ENCODE measurements at places on chromosomes 7 and 10.

DNA sequence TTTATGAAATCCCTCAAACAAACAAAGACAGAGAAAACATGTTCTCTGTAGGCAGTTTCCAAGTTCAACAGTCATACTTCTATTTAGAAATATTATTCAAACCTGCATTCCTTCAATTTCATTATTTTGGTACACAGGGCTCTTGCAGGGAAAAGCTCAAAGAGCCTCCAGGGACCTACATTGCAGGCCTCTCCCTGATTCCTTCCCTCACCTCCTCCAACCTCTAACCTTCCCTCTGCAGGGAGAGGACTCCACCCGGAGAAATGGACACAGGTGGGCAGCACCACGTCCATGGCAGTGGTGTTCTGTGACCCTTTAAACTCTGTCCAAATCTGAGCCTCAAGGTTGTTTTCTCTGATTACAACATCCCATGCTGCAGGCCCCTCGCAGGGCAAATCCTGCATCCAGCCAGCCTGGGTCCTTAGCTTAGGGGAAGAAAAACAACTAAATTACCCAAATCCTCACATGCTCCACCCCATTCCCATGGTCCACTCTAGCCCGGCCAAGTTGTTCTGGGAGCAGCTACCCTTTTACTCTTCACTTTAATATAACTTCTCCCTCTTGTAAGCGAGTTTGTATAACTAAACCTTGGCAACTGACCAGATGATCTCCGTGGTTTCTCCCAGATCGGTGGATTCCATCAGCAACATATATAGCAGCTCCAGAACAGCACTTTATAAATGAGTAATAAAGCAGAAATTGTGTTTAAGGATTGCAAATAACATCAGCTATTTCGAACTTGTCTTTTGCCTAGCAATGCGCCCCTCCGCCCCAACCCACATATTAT lies 129.8 kb downstream of the CUBN start:
- H3K4me1 ChIP-seq, result peaks cover 10% of the 10 kb centered on the region
- no peaks in the 10 kb centered on the region for H3K27me3 ChIP-seq

DNA sequence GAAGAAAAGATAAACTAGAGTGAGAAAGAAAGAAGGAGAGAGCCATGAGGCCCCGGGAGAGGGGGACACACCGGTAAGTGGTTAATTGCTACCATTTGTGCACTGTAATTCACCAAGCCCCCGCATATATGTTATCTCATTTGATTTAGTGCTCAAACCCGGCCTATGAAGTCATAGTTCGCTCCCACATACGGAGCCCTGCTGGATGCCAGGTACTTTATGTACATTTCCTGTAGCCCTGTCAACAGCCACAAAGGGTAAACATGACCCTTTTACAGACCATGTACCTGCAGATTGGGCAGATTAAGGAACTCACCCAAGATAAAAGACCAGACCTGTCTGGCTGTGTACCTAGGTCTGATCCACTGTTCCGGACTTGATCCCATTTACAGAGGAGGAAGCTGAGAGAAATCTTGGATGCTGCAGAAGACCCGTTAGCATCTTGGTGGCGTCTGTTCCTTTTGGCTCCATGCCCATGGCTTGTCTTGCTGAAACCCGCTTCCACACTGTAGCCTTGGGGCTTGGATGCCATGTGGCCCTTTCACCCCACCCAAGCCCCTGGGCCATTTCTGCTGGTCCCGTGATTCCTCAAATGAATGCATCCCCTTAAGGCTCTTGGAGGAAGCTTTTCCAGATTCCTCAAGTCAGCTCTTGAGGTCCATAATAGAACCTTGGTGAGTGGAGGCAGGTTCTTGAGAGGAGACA lies 32.3 kb downstream of the FAM241B start:
- no peaks in the 10 kb centered on the region for H3K36me3 ChIP-seq
- no peaks in the 10 kb centered on the region for H3K27me3 ChIP-seq

DNA sequence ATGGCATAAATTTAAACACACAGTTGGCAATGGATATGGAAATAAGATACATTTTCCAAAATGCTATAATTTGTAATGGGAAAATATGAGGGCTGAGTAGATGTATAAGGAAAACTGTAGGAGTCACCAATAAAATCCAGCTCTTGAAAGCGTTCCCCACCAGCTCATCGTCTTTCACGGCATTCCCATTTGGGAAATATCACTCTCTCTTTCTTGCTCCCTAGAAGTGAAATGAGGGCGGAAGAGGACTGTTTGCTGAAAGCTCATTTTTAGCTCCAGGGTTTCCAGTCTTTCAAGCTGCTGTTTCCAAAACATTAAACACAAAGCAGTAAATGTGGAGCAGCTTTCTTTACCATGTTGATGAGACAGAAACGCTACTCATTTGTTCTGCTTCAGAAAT lies 104.6 kb upstream of the SFMBT2 start:
- H3K27ac ChIP-seq, result no peak overlapping the region
- peaks cover 2% of the 10 kb centered on the region for H3K4me1 ChIP-seq

- no peak overlapping the region for H3K27ac ChIP-seq
- no peak overlapping the region for H3K4me3 ChIP-seq
- H3K36me3 ChIP-seq, result no peaks in the 10 kb centered on the region
- no peaks in the 10 kb centered on the region for H3K4me1 ChIP-seq
- H3K27me3 ChIP-seq, result no peaks in the 10 kb centered on the region
- no peak for DNase-seq
Measured at GRCh38 chr10:90968328-90969081, 47.6 kb upstream of the ANKRD1 start.

DNA sequence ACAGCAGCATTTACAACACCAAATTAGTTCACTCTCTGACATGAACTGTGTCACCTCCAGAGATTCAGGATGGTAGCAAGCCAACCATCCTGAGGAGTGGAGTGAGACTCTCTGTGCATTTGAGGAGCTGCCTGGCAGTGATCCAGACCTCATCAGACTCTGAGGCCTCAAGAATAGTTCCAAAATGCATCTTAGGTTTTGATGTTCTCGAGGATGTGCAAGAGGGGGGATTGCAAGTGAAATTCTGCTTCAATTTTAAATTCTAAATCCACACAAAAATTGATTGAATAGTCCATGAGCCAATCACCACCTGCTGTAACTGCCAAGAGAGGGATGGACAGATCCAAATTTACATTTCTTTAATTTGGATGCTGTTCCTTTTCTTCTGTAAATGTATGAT lies 49.7 kb downstream of the SLK start:
- H3K27ac ChIP-seq, result no peak overlapping the region
- H3K4me1 ChIP-seq, result no peaks in the 10 kb centered on the region
- no peak overlapping the region for H3K4me3 ChIP-seq
- no peak for DNase-seq
- H3K36me3 ChIP-seq, result peaks cover 9% of the 10 kb centered on the region
- H3K27me3 ChIP-seq, result no peaks in the 10 kb centered on the region

- H3K27ac ChIP-seq, result no peak overlapping the region
- H3K4me3 ChIP-seq, result no peak overlapping the region
- DNase-seq, result no peak
- no peaks in the 10 kb centered on the region for H3K4me1 ChIP-seq
- no peaks in the 10 kb centered on the region for H3K27me3 ChIP-seq
- H3K36me3 ChIP-seq, result no peaks in the 10 kb centered on the region
Measured at GRCh38 chr10:118769898-118770600, 15.3 kb upstream of the CACUL1 start.

- no peak overlapping the region for H3K4me3 ChIP-seq
- no peaks in the 10 kb centered on the region for H3K36me3 ChIP-seq
- DNase-seq, result no peak
Measured at GRCh38 chr10:30535677-30536076, 93.9 kb downstream of the LYZL2 start.

- H3K36me3 ChIP-seq, result no peaks in the 10 kb centered on the region
- H3K4me3 ChIP-seq, result peak within 1 kb of the TSS; percentile 88
- DNase-seq, result no peak
- no peaks in the 10 kb centered on the region for H3K27me3 ChIP-seq
- peak within 1 kb of the TSS; percentile 89 for H3K27ac ChIP-seq
Measured at GRCh38 chr10:102644066-102644645, at the start of gene TRIM8. Gene TRIM8, plus strand, starts transcription at chr10:102644479. Its CDS starts 139 bp downstream, at chr10:102644618.

GRCh38 chr7:77415476-77415822 lies 700 bp downstream of the GSAP start:
- H3K4me1 ChIP-seq, result no peaks in the 10 kb centered on the region
- no peaks in the 10 kb centered on the region for H3K36me3 ChIP-seq
- H3K4me3 ChIP-seq, result peak overlapping the region; percentile 64
- no peak for DNase-seq
- H3K27me3 ChIP-seq, result no peaks in the 10 kb centered on the region

GRCh38 chr10:48551861-48552591 lies 52.8 kb downstream of the ARHGAP22 start:
- no peak overlapping the region for H3K4me3 ChIP-seq
- no peaks in the 10 kb centered on the region for H3K27me3 ChIP-seq
- peak; percentile 58 for DNase-seq
- no peak overlapping the region for H3K27ac ChIP-seq
- H3K4me1 ChIP-seq, result no peaks in the 10 kb centered on the region

- H3K27ac ChIP-seq, result no peak overlapping the region
- H3K36me3 ChIP-seq, result no peaks in the 10 kb centered on the region
- no peaks in the 10 kb centered on the region for H3K27me3 ChIP-seq
- no peak overlapping the region for H3K4me3 ChIP-seq
Measured at GRCh38 chr7:134493091-134493490, 34.2 kb upstream of the AKR1B1 start.

DNA sequence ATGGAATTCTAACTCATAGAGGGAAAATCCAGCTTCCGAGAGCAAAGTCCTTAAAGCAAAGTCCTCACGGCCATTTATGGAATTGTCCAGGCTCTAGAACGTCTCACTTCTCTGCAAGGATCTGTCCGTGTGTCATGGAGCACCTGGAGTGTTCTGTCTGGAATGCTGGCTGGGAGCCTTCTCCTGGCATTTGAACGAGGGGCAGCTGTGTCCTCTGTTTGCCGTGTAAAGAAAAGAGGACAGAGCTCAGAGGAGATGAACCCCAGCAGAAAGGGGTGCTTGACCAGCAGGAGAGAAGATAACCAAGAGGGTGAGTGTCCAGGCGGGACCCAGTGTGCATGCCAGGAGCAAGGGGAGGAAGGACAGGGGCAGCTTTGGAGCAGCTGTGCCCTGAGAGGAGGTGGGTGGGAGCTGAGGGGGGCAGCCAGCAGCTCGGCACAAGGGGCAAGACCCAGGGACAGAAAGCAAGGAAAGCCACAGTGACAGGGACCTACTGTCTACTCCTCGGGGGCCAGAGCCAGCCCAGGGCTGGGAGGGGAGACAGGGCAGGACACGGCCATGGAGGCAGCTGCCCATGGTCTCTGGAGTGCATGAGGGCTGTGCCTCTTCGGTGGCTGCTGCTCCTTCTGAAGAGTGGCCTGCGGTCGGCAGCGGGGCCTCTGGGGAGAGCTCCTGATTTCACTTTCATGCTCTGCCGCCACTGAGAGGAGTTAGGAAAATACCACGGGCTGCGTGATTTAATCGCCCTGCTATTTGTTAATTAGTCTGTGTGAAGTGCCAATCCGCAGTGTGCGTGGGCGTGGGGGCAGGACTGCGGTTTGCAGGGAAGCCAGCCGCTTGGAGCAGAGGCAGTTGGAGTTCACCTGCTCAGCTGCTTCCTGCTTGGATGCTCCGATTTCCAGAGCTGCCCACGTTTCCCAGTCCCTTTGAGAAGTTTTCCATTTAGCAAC lies 149.3 kb upstream of the SHH start:
- H3K4me3 ChIP-seq, result no peak overlapping the region
- no peaks in the 10 kb centered on the region for H3K4me1 ChIP-seq

DNA sequence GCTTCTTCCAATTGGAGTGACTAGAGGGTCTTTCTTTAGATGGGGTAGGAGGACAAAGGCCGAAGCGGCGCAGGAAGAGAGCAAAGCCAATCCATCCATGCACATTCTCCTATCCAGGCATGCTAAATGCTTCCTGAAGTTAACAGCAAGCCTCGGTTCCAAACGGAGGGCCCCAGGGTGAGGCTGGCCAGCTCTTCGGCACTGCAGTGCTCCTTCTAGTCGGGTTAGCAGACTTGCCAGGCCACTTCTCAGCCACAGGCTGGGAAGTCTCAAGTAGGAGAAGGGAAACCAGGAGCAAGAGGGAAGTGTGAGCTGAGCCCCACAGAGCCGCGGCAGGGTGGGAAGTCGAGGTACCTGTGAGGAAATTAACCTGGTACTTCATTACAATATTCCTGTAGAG lies 253.8 kb upstream of the INHBA start:
- H3K27ac ChIP-seq, result no peak overlapping the region
- H3K27me3 ChIP-seq, result no peaks in the 10 kb centered on the region
- no peak for DNase-seq

- no peak overlapping the region for H3K4me3 ChIP-seq
- H3K4me1 ChIP-seq, result no peaks in the 10 kb centered on the region
- H3K36me3 ChIP-seq, result no peaks in the 10 kb centered on the region
- H3K27me3 ChIP-seq, result no peaks in the 10 kb centered on the region
Measured at GRCh38 chr10:32077896-32078485, 21.8 kb upstream of the KIF5B start.

GRCh38 chr10:23354630-23355279 lies 10.2 kb upstream of the C10orf67 start:
- no peaks in the 10 kb centered on the region for H3K4me1 ChIP-seq
- no peak overlapping the region for H3K4me3 ChIP-seq
- H3K27me3 ChIP-seq, result no peaks in the 10 kb centered on the region
- DNase-seq, result no peak
- no peaks in the 10 kb centered on the region for H3K36me3 ChIP-seq
- H3K27ac ChIP-seq, result no peak overlapping the region

DNA sequence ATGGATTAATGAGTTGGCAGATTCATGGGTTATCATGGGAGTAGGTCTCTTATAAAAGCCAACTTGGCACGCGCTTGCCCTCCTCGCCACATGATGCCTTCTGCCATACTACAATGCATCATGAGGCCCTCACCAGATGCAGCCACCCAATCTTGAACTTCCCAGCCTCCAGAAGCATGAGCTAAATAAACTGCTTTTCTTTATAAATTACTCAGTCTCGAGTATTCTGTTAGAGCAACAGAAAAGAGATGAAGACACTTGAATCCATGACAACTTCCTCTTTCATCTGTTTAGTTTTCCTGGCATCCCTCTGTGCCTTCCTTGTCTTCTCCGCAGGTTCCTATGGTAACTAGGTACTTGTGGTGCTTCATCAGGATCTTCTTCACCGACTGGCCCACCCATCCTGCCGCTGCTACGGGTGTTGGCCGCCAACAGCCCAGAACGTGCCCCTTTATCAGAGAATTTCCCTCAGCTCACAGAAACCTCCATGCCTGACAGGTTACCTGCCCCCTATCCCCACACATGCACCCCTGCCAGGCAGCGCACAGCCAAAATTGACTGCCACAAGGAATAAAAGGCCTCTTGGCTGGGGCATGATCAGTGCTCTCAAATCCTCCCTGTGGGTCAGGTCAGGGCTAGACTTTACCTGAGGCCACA lies 28.0 kb upstream of the PPIF start:
- no peak overlapping the region for H3K27ac ChIP-seq
- no peaks in the 10 kb centered on the region for H3K27me3 ChIP-seq
- no peak overlapping the region for H3K4me3 ChIP-seq
- no peak for DNase-seq
- H3K36me3 ChIP-seq, result no peaks in the 10 kb centered on the region

DNA sequence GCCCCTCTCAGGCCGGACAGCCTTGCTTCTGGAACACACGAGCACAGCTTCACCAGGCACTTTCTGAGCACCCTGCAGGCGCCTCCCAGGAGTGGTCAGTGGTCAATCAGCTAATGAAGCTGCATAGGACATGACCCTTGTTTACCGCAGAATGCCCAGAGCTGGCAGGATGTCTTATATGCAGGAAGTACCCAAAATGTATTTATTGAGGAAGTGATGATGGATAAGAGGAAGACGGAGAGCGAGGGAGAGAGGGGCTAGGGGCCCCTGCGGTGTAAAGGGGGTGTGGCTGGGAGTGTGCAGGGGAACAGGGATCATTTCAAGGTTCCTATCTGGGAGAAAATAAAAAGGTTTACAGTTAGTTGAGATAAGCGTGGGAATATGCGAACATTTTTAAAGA lies 3.3 kb downstream of the CYP2E1 start:
- H3K4me3 ChIP-seq, result no peak overlapping the region
- no peaks in the 10 kb centered on the region for H3K27me3 ChIP-seq
- H3K27ac ChIP-seq, result no peak overlapping the region
- no peaks in the 10 kb centered on the region for H3K36me3 ChIP-seq
- H3K4me1 ChIP-seq, result no peaks in the 10 kb centered on the region

Measured in aorta (tissue), 5 donors.